Skin of body (tissue), 3 donors: ENCODE measurements at places on chromosomes 7 and 10. TPM values are rescaled to one million over a fixed set of nuclear protein-coding genes. Genes with fewer than 3 reads are reported as not detected.

Gene LDB3
- total RNA-seq = 25.0 TPM

Gene ANKRD61
- total RNA-seq = not detected

Gene SYNPO2L
- 2.8 TPM for total RNA-seq

Gene AKR1C2
- 4.5 TPM for total RNA-seq

Gene MMD2
- total RNA-seq = not detected

Gene LIPN
- 8.2 TPM for total RNA-seq

Gene TTYH3
- 28.3 TPM for total RNA-seq

Gene ECD
- 25.8 TPM for total RNA-seq

Gene GSTO2
- 6.3 TPM for total RNA-seq
